ENCODE measurements at places on chromosomes 11 and 22.
A peak's percentile ranks its signal among the peaks of the same experiment; 100 is the strongest.

DNA sequence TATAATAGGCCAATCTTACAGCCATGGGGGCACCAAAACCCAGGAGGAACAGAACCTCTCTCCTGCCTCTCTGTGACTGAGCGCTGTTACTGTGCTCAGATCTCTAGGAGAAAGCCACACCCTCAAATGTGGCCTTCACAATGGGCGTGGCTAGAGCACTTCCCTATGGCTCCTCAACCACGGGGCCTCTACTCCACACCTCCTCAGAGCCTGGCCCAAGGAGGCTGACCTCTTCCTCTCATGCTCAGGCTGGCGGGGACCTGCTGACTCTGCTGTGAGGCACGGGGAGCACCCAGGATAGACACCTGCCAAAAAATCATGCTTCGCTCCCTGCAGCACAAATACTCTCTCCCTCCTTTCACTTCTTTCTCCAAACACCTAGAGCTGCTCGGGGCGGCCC, 41.0 kb downstream of the C11orf58 start:
- no peak for DNase-seq

GRCh38 chr11:112745973-112746372, 215.2 kb upstream of the NCAM1 start:
- DNase-seq: no peak

GRCh38 chr22:35841907-35842518, 124.3 kb downstream of the APOL5 start:
- no peak for DNase-seq

DNA sequence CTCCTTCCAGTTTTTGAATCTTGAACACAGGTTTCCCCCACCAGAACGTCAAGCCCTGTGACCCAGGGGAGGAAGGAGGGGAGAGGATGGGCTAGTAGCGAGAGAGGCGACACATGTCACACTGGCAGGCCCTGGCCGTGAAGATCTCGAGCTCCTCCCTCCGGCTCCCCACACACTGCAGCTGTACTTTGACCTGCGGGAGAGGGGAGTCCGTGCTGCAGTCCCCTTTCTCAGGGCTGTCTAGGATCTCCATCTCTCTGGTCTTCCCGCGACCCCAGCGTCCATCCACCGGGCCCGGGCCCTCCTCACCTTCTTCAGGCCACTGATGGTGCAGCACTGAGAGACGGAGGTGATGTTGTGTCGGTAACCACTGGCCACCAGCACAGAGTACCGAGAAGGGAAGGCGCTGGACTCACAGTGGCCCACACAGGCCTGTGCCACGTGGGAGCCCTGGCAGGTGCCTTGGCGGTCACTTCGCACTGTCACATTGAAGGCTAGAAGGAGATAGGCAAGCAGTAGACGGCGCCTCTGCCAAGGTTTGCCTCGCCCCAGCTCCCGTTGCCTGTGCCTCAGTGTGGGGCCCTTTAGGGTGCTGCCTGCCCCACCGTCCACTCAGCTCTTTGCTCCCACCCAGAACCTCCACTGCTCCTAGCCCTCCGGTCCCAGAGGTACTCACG, 873 bp downstream of the GPHA2 start:
- DNase-seq: no peak

DNA sequence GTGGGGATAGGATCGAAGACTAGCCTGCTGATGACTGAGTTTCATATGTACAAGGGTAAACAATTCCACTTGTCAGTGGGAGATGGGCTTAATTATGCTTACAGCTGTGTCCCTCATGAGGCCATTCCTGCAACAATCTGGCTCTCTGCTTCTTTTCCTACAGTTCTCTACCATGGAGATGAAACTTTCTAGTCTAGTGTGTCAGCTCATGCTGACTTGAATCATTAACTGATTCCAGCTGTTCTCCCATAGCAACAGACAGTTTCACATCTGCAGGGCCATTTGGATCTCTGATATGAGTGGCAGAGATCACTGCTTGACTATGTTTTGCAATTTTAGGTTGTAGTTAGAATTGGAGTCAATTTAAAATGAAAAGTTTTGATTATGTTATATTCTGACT, 1251.7 kb upstream of the RAG2 start:
- no peak for DNase-seq

- DNase-seq: no peak
Observed at GRCh38 chr11:61907871-61908729, 9.3 kb downstream of the RAB3IL1 start.

DNA sequence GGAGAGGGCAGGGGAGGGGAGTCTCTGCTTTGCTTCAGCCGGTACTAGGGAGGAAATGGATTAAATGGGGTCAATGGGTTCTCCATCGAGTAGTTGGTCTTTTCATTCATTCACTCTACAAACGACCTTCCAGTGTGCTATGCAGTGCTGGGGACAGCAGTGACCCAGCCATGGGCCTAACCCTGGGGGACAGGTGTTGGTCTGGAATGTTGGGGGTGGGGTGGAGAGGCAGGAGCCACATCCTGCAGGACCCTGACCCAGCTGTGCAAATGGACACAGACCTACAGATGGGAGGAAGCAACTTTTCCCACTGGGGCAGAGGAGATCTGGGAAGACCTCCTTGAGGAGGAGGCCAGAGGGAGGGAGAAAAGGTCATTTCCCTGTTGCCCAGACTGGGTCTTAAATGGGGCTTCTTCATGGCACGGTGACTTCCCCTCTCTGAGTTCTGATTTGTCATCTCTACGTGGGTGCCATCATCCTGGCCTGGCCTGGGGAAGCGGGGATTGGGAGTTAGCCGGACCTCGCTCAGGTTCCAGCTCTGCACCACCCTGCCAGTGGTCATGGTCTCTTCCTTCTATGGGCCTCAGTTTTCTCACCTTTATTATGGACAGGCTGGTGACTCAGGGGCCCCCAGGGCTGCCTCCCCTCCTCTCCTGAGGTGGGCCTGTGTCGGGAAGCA, 2.0 kb downstream of the CYTH4 start:
- DNase-seq: no peak

DNA sequence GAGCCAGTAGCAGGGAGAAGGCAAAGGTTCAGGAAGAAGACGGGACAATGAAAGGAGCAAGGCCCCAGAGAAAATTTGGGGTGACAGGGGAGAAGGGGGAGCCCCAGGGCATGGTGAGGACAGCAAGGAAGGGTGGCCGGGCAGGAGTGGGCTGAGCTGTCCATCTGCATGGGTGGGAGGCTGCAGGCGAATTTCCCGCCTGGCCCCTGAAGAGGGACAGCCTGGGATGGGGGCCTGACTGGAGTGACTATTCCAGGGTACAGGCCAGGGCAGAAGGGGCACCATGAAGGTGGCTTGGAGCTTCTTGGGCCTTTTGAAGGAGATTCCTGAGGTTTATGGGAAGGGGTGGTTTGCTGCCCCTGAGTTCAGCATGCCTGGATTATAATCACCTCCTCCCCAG, 56.2 kb downstream of the WNT11 start:
- DNase-seq: no peak

DNA sequence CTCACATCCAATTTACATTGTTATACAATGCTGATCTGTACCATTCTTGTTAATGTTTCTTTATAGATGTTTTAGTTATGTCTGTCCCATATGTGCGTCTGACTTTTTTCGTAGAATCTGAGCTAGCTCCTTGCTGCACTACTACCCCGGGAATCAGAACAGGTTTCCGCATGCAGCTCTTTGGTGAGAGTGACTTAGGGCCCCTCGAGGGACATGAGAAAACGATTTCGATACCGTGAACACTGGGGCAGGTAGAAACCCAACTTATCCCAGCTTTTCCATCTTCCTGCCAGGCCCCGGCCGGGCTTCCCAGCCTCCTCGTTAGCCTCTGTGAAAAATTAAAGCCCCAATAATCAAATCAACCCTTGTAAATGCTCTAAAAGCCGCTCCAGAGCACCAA, 23.4 kb upstream of the PKNOX2 start:
- no peak for DNase-seq

DNA sequence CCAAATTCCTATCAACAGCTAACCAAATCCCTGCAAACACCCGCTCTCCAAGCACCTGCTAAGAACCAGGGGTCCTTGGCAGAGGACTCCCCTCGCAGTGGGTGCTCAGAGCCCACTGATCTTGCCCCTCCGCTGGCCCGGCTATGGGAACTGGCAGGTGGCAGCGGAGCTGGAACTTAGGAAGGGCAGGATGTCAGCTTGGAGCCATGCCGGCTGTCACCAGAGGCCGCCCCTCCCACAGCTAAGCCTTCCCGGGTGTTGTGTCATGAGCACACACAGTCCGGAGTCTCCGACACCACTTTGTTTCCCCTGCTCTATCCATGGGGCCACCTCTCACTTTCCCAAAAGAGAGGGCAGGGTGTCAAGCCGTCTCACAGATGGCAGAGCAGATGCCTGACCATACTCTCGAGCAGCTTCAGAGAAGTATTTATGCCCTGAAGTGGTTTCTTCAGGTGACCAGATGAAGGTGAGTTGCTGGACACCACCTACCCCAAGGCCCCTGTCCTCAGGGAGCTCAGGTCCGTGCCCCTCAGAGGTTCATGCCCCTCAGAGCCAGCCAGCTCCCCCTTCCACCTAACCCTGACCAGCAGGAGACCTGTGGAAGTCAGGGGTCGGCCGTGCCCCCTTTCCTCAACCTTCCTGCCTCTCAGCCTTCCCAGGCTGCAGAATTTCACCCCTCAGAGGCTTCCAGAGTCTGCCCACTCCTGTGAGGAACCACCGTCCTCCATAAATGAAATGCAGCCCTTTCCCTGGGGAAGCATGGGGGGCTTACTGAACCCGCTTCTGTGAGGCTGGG, 545.7 kb upstream of the B3GAT1 start:
- no peak for DNase-seq

- no peak for DNase-seq
Observed at GRCh38 chr11:77981346-77981947, 13.0 kb downstream of the INTS4 start.

- DNase-seq: peak; percentile 83
Observed at GRCh38 chr11:10314199-10315072, 9.6 kb downstream of the ADM start.

GRCh38 chr11:47099214-47099917, 77.3 kb downstream of the ARFGAP2 start:
- peak; percentile 61 for DNase-seq

DNA sequence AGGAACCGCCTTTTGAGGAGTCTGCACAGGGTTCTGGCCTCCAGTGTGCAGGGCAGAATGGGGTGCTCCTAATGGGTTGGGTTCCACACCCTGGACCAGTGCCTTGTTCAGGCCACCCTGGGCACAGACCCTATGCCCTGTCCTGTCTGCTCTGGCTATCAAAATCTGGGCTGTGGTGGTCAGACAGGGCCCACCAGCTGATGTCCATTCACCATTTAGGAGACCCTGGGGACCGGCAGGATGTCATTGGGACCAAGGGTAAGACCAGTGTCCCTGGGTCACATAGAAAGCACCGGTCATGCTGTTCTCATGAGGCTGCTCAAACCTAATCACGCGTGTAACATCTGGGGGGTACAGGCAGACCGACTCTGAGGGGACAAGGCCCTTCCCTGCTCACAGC, 37.3 kb downstream of the PARVG start:
- no peak for DNase-seq

- DNase-seq: peak; percentile 47
Observed at GRCh38 chr11:43987384-43988039, 45.1 kb downstream of the C11orf96 start.

DNA sequence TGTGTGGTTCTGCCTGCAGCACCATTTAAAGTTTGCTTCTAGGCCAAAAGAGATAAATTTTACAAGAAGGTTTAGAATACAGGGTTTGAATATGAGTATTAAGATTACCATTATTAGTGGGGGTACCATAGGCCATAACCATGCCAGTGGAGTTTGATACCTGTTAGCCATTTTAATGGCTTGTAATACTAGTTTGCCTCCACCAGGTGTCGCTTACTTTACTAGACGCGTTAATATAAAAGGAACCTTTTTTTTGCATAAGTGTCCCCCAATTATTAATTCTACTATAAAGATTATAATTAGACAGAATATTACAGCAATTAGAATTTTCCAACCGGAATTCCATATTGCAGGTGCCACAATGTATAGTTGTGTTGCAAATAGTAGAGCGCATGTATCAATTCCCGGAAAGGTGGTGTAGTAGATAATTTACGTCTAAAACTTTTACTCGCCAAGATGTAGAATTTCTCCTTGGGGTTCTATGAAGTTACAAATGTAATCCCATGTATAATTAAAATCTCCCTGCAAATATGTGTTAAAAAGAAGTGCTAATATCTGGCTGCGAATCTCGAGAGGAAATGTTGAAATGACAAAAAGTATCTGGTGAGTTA, 16.1 kb downstream of the MS4A6E start:
- peak; percentile 3 for DNase-seq

- DNase-seq: no peak
Observed at GRCh38 chr22:29914991-29915533, 32.1 kb downstream of the MTMR3 start.

GRCh38 chr22:36445158-36445668, 36.2 kb downstream of the TXN2 start:
- DNase-seq: peak; percentile 84

DNA sequence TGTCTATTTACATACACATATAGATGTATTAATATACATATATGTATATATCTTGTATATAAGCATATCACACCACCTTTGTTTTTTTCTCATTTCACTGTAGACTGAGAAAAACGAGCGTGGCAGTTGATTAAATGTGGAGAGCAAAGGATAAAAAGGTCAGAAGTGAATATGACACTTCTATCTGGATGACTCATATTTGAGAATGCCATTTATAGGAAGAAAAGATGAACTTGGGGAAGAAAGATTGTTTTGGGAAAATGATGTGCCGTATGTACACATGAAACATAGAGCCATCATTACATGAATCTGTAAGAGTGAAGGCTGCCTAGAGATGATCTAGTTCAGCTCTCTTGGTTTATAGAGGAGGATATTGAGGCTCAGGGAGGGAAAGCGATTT, 28.7 kb downstream of the AMOTL1 start:
- peak; percentile 34 for DNase-seq

DNA sequence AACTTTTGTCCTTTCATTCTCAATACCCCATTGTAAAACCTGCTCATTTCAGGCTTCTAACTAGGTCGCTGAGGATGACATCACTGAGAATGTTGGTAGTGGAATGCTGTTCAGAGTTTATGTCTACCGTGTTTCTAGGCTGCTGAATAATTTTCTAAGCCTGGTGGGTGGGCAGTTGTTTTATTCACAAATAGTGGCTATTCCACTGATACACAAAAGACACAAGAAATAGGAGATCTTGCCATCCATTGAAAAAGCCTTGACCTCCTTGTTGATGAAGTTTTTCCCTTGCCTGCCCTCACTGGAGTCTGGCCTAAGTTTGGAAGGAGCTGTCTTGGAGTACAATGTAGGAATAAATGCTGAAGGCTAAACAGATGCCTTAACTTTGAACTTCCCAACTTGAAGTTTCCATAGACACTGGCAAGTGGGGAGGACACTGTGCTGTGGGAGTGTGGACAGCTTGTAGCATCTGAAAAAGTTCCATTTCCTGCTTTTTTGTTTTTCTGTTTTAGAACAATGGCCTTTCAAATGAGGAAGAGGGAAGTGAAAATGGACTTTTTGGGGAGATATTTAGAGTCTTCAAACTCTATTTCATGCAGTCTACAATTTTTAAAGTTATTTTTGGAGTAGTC, 59.2 kb downstream of the TRIM44 start:
- DNase-seq: peak; percentile 67

- DNase-seq: peak; percentile 2
Observed at GRCh38 chr11:112885744-112886433, 75.3 kb upstream of the NCAM1 start.

- DNase-seq: no peak
Observed at GRCh38 chr22:44025171-44026065, 1.3 kb downstream of the PARVB start.

Data from iris pigment epithelial cell (primary cell).